ENCODE measurements at places on chromosomes 1 and 21.

DNA sequence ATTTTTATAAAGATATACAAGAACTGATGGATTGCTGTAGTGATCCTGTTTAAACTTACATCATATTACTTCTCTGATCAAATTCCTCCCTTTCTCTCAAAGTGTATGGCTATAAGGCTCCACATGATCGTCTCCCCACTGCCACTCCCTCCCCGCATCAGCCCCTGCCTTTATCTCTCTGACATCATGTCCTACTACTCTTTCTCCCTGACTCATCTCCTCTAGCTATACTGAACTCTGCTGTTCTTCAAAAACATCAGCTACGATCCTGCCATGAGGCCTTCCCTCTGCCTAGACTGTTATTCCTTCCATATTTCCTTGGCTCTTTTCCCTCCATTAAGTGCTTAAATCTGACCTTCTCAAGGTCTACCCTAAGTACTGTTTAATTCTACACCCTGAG, 22.8 kb downstream of the HFM1 start:
- no peak for DNase-seq

DNA sequence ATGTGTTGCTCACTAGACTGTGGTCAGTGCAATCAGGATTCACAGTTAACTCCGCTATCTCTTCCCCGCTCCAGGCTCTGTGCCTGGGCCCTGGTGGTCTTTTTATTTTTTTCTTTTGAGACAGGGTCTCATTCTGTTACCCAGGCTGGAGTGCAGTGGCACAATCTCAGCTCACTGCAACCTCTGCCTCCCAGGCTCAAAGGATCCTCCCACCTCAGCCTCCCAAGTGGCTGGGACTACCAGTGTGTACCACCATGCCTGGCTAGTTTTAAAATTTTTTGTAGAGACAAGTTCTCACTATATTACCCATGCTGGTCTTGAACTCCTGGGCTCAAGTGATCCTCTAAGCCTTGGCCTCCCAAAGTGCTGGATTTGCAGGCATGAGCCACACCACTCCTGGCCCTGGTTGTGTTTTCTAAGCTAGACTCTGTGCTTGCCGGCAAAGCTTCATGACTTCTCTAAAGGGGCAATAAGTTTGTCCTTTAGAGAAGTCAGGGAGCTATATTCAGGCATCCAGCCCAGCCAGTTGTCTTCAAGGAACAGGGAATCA, 1.4 kb downstream of the RCSD1 start:
- no peak for DNase-seq

DNA sequence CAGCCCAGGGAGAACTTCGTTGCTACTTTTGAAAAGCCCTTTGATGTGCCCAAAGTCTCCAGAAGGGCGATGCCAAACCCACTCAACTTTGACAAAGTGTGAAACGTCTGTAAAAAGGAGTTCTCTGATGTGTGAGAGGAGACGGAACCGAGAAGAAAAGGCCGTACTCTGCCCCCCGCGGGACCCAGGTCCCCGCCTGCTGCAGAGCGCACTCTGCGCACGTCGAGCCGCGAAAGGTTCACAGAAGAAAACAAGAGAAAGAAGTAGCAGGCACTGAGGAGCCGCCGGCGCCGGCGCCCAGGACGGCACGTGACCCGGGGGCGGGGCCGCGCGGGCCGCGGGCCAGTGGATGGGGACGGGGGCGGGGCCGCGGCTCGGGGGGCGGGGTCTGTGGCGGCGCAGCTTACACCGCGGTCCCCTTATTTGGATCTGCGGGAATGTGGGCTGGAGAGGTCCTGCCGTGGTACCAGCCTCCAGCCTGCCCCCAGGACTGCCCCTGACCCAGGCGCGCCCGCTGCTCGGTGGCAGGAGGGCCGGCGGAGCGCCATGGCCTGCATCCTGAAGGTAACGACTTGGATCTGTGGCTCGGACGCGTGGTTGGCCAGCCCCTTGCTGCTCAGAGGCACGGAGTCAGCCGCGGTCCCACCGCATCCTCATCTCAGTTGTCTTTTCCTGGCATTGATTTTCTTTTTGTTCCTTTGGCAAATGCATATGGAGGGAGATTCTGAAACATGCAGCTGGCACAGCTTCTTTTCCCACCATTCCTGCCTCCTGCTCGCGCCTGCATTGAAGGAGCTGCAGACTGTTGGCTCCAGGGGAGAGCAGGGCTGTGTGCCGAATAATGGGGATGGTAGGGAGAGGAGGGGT, at the start of gene ST6GALNAC3:
ST6GALNAC3 (plus strand) TSS at position 426 of the 867 bp plus-strand sequence.
- DNase-seq: peak; percentile 63

DNA sequence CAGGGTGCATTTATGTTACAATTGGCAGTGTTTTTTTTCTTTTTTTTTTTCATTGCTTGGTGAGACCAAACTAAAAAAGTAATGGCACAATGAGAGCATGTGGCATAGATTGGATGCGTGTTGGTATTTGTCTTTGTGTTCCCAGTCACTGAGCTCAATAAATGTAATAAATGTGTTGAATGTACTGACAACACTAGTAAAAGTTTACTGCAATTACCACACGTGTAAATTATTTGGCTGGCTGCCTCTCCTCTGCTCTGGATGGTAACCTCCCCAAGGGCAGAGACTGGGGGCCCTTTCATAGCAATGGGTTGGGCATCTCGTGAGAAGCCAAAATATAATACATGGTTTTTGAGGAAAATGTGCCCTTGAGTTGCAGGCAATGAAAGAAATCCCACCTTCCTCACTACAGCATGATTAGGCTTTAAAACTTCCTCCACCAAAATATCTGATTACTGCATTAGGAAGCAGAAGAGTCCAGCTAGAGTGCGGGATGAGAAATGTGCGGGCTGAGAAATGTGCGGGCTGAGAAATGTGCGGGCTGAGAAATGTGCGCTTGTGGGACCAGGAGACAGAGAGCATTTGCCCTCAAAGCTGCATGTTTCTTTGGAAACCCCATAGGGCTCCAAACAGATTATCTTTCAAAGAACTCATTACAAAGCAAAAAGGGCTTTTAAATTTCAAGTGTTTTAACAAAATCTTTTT, 58.5 kb downstream of the CDC7 start:
- DNase-seq: no peak

DNA sequence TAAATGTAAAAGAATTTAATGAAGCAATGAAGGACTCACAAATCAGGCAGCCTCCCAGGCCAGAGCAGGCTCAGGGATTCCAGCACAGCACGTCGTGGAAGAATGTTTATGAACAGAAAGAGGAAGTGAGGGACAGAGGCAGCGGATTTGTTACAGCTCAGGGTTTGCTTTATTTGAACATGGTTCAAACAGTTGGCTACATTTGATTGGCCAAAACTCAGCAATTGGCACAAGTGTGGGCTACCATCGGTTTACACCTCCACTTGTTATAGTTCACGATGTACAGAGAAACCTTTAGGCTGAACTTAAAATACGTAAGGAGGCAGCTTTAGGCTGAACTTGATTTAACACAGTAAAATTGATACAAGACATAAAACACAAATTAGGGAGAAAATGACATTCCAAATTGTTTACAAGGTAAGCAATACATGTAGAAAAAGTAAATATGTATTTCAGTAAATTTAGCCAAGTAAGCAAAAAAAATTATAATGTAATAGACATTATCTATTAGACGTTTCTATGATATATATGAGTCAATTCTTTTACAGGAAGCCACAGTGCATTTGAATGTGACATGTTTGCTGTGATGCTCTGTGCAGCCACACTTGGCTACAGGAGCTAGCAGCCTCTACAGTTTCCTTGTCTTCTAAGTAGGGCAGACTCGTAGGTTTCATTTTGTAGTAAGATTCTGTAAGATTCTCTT, 126.5 kb downstream of the ADSS2 start:
- no peak for DNase-seq

GRCh38 chr1:92575123-92575522, 88.4 kb upstream of the GFI1 start:
- no peak for DNase-seq

DNA sequence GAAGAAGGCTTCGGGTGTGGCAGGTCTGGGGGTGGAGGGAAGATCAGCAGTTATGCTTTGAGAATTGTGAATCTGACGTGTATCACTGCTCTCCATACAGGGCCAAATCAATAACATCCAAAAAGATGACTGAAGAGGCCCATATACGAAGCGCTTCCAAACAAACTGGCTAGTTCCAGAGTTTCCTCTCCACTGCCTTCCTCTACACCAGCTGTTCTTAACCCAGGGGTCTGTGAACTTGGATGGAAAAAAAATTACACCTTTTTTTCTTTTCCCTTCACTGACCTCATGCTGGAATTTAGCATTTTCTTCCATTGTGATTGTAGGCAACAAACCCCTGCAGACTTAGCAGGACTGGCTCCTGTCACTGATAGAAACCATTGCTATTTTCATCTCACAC, 77.1 kb upstream of the NBL1 start:
- DNase-seq: no peak

GRCh38 chr21:29888437-29888836, 51.4 kb downstream of the GRIK1 start:
- no peak for DNase-seq

DNA sequence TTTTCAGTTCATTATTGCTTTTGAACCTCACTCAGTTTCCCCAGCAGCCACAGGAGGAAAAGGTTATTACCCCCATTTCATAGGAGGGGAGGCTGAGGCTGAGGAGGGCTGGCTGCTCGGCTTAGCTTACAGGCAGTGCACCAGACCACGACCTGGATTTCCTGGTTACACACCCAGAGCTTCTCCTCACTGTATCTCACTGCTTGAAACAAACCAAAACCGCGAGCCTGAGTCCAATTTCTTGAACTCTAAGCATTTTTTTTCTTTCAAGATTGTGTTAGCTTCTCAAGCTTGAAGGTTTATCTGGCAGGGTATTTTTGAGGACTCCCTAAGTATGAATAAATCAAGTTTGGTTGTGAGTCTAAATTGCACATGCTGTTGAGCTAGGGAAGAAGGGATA, 188.9 kb upstream of the EDN2 start:
- no peak for DNase-seq

GRCh38 chr1:196910215-196910614, 22.4 kb downstream of the CFHR4 start:
- no peak for DNase-seq

DNA sequence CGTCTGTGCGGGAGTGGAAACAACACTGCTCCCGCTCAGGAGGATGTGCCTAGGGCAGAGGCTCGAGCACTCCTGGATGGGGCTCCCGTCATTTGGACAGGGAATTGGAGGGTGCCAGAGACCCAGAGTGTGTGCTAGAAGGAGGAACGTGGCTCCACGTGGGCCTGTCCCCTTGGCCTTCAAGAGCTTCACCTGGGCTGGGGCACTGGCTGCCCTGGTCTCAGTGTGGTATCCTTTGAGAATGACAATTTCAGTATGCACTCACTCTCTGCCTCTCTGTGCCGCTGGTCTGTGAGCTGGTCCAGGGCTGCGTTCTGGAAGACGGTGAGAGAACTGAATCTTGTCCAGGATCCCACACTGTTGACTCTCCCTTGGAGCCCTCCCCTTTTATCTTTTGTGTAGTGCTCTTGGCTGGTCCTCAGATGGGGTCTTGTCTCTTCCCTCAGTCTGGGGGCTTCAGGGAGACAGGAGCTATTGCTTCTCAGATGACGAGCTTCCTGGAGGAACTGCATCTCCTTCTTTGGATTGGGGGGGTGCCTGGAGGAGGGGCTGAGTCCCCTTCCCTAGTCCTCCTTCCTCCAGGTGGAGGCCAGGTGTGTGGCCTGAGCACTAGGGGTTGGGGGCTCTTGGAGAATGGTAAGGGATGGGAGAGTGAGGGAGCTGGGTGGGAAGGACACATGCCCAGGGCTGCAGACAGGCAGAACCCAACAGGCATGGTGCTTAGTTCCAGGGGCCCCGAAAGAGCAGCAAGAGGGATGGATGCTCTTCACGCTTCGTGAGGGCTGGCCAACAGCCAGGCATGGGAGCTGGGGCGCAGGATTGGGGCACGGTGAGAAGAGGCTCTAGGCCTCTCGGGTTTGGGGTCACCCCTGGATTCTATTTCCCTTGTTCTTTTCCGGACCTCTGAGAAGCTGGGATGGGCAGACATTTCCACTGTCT, 14.8 kb upstream of the ETV3L start:
- no peak for DNase-seq

DNA sequence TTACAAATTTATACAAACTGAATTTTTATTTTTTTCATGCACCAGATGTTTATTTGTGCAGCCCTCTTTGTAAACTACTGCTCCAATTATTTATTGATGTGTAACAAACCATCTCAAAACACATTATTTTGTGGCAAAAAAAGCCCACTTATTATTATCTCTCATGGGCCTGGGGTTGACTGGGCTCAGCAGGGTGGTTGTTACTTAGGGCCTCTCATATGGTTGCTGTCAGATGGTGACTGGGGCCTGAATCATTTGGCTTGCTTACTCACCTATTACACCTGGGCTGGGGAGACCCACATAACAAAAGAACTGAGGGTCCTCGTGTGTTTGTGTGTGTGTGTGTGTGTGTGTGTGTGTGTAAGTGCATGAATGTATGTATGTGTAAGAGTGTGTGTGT, 52.5 kb upstream of the HSPA13 start:
- DNase-seq: no peak

DNA sequence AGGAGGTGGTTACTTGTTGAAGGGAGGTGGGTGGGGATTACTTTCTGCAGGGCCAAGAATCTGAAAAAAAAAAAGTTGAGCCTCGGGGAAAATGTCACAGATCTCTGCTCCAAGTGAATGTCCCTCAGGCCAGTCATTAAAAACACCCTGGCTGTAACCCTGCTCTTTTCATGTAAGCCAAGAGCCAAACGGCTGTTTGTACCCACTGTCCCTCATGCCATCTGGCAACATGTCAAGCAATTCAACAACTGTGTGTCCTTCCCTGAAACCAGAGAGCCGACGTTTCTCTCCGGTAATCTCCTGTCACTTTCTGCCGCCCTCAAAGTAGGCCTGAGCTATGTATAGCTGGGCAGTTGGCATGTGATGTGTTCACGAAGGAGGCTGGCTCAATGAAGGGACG, 14.7 kb downstream of the CASQ2 start:
- DNase-seq: no peak

GRCh38 chr1:111133866-111134265, 6.0 kb downstream of the DRAM2 start:
- no peak for DNase-seq

DNA sequence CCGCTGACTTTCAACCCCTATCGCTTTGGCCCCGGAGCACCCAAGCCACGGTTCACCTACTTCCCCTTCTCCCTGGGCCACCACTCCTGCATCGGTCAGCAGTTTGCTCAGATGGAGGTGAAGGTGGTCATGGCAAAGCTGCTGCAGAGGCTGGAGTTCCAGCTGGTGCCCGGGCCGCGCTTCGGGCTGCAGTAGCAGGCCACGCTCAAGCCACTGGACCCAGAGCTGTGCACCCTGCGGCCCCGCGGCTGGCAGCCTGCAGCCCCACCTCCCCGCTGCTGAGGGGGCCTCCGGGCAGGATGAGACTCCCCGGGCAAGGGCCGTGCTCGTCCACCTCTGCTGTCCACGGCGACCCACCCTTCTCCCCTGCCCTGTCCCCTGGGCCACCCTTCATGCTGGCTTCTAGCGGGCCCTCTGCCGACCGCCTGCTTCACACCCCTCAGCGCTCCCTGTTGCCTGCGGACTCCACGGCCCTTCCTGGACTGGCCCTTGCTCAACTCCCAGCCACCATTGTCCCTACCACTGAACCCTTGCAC, 92.2 kb upstream of the TRABD2B start:
- no peak for DNase-seq

All from activated CD4-positive, alpha-beta T cell treated with anti-CD3 and anti-CD28 coated beads, Interleukin-2, amount 50 U/mL, for 24 hours (primary cell).